Activated CD8-positive, alpha-beta memory T cell treated with anti-CD3 and anti-CD28 coated beads, Interleukin-2, amount 10 ng/mL, durations not matched to agents 7 days and 5 days (primary cell): ENCODE measurements at places on chromosomes 16 and 17. TPM values are rescaled to one million over a fixed set of nuclear protein-coding genes. Genes with fewer than 3 reads are reported as not detected.

Gene CAPNS2
- total RNA-seq: not detected

- no peak overlapping the region for H3K27ac ChIP-seq
- no peaks in the 10 kb centered on the region for H3K36me3 ChIP-seq
- no peaks in the 10 kb centered on the region for H3K27me3 ChIP-seq
- no peak overlapping the region for H3K4me3 ChIP-seq
- DNase-seq: no peak
- H3K4me1 ChIP-seq: no peaks in the 10 kb centered on the region
These were observed 17.9 kb downstream of the GAA start for GRCh38 chr17:80119271-80119791.

Gene MYL4
- total RNA-seq: not detected

DNA sequence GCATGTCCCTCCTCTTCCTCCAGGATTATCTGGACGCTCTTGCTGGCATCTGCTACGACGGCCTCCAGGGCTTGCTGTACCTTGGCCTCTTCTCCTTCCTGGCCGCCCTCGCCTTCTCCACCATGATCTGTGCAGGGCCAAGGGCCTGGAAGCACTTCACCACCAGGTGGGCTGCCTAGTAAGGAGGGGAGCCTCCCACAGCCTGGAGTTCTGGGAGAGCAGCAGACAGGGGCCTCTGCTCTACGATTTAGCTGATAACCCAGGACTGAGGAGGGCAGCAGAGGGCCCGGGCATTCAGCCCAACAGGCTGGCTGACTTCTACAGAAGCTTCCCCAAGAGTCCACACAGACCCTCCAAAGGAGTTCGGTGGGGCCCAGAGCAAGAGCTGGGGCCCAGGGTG is 21.8 kb upstream of the DNAI2 start:
- H3K27me3 ChIP-seq: no peaks in the 10 kb centered on the region
- no peaks in the 10 kb centered on the region for H3K36me3 ChIP-seq
- no peak overlapping the region for H3K27ac ChIP-seq
- H3K4me3 ChIP-seq: no peak overlapping the region

GRCh38 chr17:29734640-29735039 is 111.9 kb upstream of the CORO6 start:
- H3K4me1 ChIP-seq: peaks cover 12% of the 10 kb centered on the region
- no peaks in the 10 kb centered on the region for H3K27me3 ChIP-seq
- no peak overlapping the region for H3K4me3 ChIP-seq
- no peak for DNase-seq
- H3K27ac ChIP-seq: no peak overlapping the region
